ENCODE measurements at places on chromosomes 6 and 20.

- DNase-seq = no peak
Measured at GRCh38 chr6:109050012-109050411, 44.6 kb downstream of the SESN1 start.

- DNase-seq = no peak
Measured at GRCh38 chr20:21301940-21302663, 1.0 kb upstream of the XRN2 start.

GRCh38 chr6:25660512-25660911 lies 8.5 kb downstream of the SCGN start:
- no peak for DNase-seq

GRCh38 chr6:40251637-40252300 lies 317.5 kb upstream of the MOCS1 start:
- DNase-seq = no peak

DNA sequence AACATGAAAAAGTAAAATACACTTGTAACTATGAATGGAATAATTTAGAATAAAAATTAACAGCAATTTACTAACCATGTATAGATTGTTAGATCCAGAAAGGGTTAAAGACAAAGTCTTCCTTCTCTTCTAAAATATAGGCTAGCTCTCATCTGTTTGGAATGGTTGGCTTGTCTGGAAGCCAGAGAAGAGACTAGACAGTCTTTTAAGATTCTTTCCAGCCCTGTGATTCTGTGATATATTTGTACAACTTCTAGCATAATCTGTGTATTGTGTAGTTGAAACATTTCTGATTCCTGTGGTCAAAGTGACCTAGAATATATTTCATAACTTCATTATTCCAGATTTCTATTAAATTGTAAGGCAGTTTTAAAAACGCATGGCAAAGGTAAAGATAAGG lies 196.6 kb downstream of the UST start:
- DNase-seq = no peak

DNA sequence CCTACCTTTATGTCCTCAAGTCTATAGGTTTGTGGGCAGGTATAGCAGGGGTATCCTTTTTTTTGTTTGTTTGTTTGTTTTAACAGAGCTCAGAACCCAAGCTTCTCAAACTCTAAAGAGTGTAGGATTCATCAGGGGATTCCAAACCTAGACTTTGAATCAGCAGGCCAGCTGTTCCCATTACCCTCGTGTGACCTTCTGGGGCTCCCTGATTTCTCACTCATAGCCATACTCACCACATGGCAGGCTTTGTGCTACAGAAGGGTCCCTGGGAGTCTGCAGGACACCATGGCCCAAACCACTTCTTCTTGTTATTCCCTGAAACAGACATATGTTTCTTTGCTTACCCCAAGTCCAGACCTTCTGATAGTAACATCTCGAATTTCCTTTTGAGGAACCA lies 350.8 kb upstream of the TSHZ2 start:
- no peak for DNase-seq

- DNase-seq = no peak
Measured at GRCh38 chr6:56814802-56815201, 140.1 kb upstream of the BEND6 start.

DNA sequence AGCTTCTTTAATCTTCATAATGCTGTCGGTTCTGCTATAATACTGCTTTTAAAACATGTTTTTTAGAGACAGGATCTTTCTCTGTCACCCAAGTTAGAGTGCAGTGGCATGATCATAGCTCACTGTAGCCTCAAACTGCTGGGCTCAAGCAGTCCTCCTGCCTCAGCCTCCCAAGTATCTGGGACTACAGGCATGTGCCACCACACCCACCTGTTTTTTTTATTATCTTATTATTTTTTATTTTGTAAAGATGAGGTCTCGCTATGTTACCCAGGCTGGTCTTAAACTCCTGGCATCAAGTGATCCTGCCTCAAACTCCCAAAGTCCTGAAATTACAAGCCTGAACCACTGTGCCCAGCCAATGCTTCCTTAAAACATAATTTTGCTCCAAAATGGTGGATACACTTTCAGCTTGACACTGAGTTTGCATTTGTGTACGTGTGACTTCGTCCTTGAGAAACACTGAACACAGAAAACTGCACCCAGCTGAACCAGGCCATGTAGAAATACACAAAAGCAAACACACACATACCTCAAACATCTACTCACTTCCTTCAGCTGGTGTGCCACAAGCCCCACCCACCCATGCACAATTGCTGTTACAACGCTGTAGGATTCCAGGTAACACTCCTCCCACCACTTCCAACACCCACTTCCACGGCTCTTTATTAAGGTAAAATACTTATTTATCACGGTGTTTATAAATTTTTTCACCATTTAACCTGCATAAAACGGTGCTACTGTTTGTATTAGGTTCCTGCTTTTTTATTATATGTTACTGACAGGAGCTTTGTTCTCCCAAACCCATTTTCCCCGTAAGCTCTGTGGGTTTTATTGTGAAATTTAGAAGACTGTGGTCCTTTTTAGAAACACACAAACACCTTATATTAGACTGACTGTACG lies 109.1 kb downstream of the TSHZ2 start:
- no peak for DNase-seq

GRCh38 chr6:101668496-101669030 lies 275.1 kb downstream of the GRIK2 start:
- DNase-seq = no peak

DNA sequence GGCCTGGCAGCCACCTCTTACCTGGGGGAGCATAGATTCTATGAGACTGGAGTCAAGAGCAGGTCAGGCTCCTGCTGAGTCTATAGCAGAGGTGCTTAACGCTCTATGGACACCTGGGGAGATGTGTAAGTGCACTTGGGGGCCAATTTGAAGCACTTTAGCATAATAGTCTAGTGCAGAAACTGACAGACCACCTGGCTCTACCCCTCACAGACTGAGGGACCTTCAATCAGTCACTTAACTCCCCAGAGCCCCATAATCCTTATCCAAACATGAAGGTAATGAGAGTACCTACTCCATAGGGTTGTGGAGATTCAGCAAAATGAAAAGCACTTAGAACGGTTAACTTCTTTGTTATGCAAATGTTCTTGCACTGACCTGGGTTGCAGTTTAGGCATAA lies 87.3 kb upstream of the SLC22A16 start:
- no peak for DNase-seq

DNA sequence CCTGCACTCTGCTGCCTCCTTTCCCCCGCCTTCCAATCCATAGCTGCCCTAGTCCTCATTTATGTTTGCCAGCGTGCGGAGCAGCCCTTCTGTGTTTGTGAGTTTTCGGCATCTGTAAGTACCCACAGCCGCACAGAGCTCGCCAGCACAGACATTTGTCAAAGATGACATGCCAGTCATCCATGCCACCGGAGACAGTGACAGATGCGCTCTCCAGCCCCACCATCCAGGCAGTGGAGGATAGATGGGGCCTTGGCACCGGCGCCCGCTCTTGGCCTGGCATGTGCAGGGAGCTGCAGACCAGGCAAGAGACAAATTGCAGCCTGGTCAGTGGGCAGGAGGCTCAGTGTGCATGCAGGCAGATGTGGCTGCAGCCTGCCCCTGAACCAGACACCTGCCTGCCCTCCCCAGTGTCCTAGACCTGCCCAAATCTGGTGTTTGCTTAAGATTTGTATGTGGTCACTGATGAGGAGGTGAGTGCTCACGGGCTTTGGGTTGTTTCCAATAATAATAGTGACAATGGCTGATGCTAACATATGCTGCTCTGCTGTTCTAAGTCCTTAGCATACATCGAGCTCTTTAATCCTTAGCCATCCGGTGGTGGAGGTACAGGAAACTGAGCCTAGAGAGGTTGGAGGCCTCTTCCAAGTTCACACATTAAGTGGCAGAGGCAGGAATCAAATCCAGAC lies 78.1 kb downstream of the UNC5CL start:
- DNase-seq = no peak

- no peak for DNase-seq
Measured at GRCh38 chr20:55515832-55516231, 489.5 kb downstream of the CBLN4 start.

- no peak for DNase-seq
Measured at GRCh38 chr6:53487080-53487479, 57.8 kb downstream of the GCLC start.

DNA sequence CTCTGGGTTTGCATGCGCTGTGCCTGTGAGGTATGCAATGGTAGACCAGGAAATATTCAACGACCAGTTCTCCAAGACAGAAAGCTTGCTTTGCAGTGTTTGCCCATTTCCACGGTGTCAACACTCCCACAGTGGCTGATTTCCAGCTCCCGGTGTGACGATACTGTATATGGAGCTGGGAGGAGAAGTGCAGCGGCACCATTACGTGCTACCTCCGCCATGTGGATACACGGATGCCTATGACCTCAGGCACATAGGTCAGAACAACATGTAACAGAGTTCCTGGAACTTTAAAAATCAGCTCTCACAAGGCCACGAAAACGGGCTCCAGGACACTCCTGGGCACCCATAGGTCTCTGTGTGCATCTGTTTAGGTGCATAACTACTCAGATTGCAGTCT lies 51.1 kb downstream of the NFATC2 start:
- DNase-seq = no peak

GRCh38 chr6:71012866-71013469 lies 56.1 kb upstream of the B3GAT2 start:
- DNase-seq = peak; percentile 25

- DNase-seq = no peak
Measured at GRCh38 chr6:67888886-67889681, 746.0 kb upstream of the ADGRB3 start.

- DNase-seq = no peak
Measured at GRCh38 chr6:36478051-36478526, 35.3 kb downstream of the KCTD20 start.

GRCh38 chr6:160077526-160077925 lies 44.1 kb upstream of the SLC22A1 start:
- no peak for DNase-seq

DNA sequence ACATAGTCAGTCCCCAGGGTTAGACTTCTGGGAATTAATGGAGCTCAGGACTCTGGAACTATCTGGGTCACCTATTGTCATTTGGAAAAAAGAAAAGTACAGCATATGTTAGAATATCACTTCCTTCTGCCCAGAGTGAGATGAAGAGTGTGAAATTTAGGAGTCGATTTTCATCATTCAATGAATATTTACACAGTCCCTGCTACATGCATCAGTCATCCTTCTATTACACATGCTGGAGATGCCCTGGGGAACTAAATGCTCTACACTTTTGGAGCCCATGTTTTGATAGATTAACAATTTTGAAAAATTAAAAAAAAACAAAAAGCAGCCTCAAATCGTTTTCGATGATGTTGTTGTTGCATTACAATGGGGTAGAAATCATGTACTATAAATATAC lies 315.4 kb downstream of the ALDH8A1 start:
- peak; percentile 71 for DNase-seq

- DNase-seq = no peak
Measured at GRCh38 chr6:151408858-151409257, 17.5 kb upstream of the ZBTB2 start.

DNA sequence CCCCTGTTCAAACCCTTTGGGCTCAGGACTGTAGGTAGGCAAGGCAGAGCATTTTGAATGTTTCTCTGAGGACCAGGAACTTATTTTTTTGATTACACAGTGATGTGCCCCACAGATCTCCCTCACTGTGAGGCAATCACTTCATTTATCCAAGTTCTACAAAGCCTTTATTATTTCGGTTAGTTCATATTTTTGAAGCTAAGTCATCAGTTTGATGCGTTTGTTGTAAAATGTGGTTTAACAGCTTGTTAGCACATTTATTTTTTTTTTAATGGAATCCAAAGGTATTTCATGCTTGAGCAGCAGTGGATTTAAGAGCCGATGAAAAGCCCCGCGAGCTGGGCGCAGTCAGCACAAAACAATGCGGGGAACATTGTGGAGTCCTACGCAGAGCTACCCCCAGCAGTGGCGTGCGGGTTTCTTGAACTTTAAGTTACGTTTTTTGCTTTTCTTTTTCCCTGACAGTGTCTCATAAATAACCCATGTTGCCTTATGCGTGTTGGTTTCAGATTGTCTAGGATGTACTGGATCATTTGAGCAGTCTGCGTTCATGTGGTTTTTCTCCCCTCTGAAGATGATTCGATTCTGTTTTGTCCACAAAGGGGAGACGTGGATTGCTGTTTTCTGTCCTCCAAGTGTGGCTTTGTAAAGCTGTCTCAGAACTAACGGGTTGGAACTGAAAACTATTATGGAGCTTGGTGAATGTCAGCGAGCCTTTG lies 233.6 kb upstream of the BMP2 start:
- no peak for DNase-seq

DNA sequence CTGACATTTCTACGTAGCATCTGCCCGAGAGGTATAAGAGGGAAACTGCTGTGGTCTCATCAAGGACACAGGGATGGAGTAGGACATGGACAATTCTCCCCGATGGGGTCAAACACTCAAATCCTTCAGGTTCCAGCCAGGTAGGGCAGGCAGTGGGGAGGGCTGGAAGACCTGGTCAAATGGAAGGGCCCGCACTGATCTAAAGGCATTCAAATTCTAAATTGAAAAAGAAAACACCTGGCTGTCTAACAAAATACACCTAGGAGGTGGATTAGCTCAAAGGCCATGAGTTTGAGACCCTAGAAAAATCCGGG lies 8.2 kb downstream of the DUSP15 start:
- no peak for DNase-seq

DNA sequence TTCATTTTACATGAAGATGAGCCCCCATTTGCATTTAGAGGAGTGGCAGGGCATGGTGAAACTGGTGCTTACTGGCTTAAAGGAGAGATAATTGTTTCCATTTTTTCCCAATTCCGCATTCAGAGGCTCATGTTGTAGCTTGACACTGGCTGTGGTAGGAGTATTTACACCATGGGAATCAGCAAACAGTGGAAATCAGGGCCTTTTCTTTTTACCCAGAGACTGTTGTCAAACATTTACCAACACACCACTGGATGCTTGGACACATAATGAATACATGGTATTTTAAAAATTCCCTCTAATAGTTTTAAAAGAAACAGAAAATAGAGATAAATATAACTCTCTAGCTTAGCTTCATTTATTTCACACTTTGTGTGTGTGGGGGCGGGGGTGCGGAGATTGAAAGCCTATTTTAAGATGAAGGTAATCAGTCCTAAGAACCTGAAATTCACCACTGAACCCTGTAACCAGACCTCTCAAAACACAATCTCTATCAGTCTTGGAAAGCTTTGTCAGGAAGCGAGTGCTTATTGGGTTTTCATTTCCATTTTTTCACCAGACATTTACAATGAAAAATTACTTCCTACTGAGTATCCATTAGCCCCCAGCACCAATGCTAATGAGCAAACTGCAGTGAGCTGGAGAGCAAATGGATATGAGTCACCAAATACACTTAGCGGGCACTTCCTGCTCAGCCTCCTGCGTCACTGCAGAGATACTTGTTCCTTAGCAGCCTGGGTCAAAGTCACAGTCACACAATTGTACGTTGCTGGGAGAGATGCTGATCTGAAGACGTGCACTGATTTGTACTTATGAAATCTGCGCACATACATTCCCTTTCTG lies 532.0 kb downstream of the BCKDHB start:
- peak; percentile 33 for DNase-seq

DNA sequence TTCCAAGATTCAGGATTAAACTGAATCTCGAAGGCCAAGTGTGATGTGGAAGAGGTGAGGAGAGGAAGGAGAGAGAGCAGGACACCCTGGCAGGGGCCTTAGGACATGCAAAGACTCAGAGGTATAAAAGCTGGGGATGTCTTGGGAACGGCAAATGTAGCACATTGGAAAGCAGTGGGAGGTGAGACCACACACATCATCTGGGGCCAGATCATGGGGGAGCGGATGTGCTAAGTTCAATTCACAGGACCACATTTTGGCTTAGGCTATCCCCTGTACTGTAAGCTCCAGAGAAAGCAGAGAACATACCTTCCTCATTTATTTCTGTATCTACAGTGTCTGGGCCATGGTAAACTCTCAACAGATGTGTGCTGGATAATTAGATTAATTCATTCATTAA lies 59.5 kb upstream of the MBOAT1 start:
- no peak for DNase-seq

GRCh38 chr20:16311756-16312155 lies 261.5 kb downstream of the KIF16B start:
- no peak for DNase-seq

All from inflammatory macrophage treated with lipopolysaccharide for 1 hour (primary cell).